Hematopoietic multipotent progenitor cell treated with erythropoietin and hydrocortisone succinate and interleukin-3 and kit ligand, for 15 days (in vitro differentiated cells): ENCODE measurements at places on chromosomes 1 and 21.

DNA sequence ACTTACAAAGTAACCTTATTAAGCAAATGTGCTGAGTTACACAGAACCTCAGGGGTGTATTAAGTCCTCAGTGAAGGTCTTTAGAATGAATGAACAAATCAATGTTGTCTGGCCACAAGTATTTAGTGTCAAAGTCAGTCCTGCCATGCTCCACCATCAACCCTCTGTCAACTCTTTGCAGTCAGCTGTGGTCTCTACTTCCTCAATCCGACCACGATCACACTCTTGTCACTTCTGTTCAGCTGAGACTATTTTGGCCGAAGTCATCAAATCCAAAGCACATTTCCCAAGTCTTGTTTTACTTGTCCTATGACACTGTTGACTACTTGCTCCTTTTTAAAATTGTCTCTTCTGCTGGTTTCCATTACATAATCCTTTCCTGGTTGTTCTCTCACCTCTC, 173.5 kb downstream of the ST6GALNAC5 start:
- DNase-seq, result no peak

DNA sequence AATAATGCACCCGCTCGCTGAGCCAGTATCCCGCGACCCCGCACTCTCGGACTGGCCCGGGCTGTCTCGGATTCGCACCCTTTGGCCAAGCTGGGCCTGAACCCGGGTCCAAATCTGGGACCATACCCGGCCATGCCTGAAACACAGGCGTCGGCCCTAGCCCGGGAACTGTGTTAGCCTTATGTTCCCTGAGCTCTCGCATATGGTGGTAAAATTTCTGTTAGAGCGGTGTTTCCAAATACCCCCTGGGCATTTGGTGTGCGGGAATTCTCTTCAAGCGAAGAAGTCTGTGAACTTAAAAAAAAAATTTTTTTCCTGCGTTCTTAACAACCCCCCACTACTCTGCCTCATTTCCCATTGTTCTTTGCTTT, 3.1 kb downstream of the RNF220 start:
- no peak for DNase-seq

DNA sequence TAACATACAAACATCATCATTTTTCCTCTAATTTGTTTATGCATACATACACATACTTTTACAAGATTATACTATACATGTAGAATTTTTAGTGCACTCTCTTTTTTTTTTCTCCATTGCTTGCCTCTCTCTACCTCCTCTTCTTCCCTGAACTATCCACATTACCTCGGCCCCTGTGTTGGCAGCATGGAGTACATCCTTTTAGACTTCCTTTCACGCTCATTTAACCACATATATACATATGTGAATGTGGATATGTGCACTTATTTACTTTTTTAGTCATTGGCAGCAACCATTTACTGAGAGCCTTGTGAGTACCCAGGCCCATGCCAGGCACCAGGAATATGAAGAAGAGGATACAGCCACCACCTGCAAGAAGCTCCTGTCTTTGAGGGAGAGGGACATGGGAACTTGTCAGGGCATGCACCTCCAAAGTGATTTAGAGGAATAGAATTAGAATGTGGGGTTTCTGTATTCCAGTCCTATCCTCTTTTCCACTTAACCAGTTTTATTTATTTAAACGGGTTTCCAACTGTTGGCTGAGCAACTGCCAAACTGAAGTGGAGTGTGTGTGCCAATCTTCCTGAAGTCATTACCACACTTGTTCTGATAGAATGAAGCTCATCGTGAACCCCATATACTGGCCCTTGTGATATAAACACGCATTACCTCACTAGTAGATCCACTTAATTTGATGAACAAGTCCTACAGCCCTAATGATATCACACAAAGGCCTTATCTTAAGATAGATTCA, 212.6 kb downstream of the TNR start:
- no peak for DNase-seq

DNA sequence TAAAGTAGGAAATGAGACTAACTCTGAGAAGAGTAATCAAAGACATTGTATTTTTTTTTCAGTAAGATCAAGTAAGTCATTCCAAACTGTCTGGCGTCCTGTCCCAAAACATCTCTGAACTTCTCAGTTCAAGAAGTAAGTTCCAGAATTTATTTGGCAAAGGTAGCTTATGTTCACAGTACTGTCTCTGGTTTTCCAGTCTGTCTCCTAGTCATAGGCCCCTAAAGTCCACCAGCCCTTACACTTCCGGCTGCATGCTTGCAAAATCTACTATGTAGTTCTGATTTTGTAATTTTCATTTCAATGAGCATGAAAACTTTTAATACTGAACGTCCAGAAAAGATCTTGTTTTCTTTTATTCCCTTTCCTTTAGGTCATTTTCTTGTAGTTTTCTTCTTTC, 61.4 kb upstream of the S1PR1 start:
- DNase-seq, result no peak

DNA sequence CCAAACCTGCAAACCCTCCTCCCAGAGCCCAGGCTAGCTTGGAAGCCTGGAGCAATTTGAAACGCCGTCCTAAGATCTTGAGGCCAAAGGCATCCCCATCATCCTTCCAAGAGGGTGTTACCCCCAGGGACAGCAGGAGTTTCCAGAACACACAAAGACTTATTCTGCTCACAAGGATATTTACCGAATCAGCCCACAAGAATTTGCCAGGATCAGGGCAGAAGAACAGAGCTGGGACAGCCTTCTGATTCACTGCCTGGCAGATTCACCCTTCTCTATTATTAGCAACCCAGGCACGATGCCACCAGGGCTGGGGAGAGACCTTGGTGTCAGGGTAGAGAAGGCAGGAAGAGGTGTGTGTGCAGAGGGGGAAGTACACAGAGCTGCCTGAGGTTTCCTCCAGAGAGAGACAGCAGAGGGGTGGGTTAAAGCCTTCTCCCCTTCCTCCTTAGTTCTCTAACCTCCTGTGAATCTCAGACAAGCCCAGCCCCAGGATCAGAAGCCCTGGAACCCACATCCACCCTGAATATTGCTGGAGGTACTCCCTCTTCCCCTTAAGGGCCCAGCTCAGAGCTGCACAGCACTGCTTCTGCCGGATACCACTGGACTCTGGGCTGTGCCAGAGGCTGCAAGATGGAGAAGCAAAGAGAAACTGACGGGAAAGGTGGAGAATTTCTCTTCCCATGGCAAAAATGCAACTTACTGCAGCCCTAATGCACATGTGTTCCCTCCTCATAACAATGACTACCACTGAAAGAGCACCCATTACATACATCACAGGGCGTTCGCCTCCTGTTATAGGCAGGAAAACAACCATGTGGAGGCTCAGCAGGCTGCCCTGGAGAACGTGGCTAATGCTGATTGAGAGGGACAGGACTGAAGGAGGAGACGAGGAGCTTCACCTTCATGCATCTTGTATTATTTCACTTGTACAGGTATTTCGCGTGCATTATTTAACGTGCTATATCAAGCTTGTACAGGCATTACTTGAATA, 61.8 kb downstream of the ITPKB start:
- no peak for DNase-seq

DNA sequence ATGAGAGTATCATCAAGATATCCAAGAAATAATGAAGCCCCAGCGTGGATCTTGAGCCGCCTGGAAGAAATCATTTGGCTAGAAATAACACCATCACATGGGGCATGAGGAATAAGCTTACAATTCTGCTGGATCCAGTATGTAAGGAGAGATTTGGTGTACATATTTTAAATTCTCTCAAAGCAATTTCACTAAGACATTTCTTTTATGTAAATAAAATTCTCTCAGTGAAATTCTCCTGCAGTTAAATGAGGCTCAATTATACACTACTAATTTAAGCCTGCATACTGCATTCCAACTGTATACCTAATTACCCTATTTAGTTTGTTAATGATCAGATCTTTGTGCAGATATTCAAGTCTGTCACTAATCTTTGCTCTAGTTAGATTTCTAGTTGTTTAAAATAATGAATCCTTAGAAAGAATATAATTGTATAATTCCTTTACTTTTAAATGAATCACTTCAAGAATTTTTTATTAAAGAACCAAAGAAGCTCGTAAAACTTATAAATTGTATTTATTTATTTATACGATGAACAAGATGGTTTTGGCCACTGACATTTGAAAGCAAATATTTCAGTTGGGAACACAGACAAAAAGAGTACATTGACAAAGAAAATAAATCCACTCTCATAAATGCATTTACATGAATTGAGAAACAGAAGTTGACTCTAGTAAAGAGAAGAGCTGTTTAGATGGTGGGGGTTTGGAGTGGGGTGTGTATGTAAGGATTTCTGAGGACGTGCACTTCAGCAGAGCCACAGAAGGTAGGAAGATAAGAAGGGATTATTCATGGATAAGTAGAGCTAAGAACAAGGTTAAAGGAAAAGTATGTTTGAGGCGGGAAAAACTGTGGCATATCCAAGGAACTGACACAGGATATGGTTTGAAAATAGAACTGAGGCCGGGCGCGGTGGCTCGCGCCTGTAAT, 466.8 kb downstream of the DSCAM start:
- no peak for DNase-seq

- no peak for DNase-seq
These were observed 101.0 kb downstream of the NPHS2 start for GRCh38 chr1:179474713-179475112.

GRCh38 chr1:209307846-209308245, 275.7 kb upstream of the CAMK1G start:
- no peak for DNase-seq

DNA sequence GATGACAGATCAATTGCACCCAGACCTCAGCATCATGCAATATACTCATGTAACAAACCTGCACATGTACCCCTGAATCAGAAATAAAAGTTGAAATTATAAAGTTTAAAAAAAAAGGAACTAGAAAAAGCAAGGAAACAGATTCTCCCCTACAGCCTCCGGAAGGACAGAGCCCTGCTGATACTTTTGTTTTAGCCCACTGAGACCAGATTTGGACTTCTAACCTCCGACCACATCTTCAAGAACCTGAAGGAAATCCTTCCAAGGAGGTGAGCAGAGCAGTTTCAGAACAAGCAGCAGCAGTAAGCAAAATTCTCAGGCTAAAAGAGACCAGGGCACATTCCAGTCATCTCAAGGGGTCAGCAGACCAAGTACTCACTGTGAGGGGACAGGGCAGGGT, 54.5 kb downstream of the TM2D1 start:
- no peak for DNase-seq
